ENCODE measurements at places on chromosomes 12 and 14.

DNA sequence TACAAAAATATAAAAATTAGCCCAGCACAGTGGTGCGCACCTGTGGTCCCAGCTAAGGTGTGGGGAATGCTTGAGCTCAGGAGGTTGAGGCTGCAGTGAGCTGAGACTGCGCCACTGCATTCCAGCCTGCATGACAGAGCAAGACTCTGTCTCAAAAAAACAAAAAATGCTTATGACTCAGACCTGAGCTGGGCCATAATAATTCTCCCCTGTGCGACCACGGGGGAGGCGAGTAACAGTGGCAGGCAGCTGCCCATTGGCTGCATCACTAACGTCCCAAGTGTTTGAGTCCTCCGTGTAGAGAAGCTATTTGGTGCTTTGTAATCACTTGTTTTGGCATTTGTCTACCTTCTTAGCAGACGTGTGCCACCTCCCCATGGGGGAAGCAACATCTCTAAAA lies 24.9 kb downstream of the PSMC1 start:
- no peak for DNase-seq

DNA sequence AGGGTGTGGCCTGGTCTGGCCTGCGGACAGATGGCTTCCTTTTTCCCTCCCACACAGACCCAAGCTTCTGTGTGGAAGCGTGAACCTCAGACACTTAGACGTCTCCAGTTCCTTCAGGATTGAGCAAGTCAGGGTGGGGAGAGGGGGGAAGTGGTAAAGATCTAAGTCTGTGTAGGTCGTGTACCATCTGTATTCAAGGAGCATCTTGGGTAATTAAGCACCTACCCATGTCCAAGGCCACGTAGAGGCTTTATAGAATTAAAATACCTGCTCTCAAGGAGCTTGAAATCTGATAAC lies 1.7 kb downstream of the AVIL start:
- DNase-seq, result no peak

GRCh38 chr14:33567023-33567728 lies 383.7 kb downstream of the EGLN3 start:
- DNase-seq, result no peak

GRCh38 chr12:82040987-82041743 lies 282.0 kb upstream of the PPFIA2 start:
- DNase-seq, result no peak

- no peak for DNase-seq
Observed at GRCh38 chr14:50497351-50497750, 35.0 kb downstream of the MAP4K5 start.

- peak; percentile 65 for DNase-seq
Observed at GRCh38 chr14:71855399-71856036, 76.7 kb upstream of the RGS6 start.

DNA sequence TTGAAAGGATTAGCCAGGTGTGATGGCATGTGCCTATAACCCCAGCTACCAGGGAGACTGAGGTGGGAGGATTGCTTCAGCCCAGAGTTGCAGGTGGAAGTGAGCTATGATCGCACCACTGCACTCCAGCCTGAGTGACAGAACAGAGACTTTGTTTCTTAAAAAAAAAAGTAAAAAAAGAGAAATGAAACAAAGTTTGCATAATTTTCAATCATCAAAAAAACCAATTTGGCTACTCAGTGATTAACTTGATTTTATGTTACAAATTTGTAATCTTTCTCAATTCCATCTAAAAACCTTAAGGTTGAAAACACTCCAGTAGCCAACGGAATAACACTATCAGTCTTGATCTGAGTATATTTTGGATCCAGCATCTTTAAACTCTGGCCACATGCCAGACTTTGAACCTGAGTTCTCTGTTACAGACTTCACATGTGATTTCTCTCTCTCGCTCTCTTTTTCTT lies 12.6 kb upstream of the DENND5B start:
- DNase-seq, result peak; percentile 39

GRCh38 chr12:1448336-1448735 lies 146.0 kb downstream of the FBXL14 start:
- no peak for DNase-seq

DNA sequence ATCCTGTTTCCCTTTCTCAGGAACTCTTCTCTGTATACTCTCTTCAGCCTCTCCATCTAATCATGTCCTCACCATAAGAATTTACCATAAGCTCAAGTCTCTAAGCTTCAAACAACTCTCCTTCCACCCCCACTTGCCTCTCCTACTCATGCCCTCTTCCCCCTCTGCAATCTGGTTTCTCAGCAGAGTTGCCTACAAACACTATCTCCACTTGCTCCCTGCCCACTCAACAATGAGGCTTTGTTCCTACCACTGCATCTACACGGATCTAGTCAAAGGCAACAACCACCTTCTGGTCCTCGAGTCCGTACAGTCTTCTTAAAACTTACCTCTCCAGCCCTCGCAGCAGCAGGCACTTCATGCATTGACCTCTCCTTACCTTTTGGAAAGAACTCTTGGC lies 17.2 kb upstream of the FBLN5 start:
- no peak for DNase-seq

GRCh38 chr14:54443981-54444380 lies 2.8 kb upstream of the CNIH1 start:
- DNase-seq, result no peak

GRCh38 chr12:24551163-24551786 lies 397.6 kb downstream of the BCAT1 start:
- DNase-seq, result no peak

GRCh38 chr14:61151251-61151650 lies 129.9 kb downstream of the TMEM30B start:
- DNase-seq, result no peak

DNA sequence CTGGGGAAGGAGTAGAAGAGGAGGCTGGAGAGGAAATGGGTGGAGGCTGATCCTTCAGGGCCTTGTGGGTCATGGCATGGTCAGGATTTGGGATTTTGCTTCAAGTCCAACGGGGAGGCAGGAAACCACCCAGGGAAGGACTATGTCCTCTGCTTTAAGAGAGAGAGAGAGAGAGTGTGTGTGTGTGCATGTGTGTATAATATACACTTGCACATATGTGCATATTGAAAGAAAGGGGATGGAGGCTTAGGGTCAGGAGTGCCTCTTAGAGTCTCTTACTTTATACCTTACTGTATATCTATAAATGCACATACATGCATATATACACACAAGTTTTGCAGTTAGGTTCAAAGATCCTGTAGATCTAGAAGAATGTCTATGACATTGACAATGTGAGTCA lies 94.8 kb downstream of the RGS6 start:
- no peak for DNase-seq

- no peak for DNase-seq
Observed at GRCh38 chr14:65704437-65704836, 291.9 kb downstream of the FUT8 start.

GRCh38 chr12:105980085-105980484 lies 158.7 kb downstream of the NUAK1 start:
- no peak for DNase-seq

- no peak for DNase-seq
Observed at GRCh38 chr14:78153064-78153341, 17.2 kb upstream of the NRXN3 start.

DNA sequence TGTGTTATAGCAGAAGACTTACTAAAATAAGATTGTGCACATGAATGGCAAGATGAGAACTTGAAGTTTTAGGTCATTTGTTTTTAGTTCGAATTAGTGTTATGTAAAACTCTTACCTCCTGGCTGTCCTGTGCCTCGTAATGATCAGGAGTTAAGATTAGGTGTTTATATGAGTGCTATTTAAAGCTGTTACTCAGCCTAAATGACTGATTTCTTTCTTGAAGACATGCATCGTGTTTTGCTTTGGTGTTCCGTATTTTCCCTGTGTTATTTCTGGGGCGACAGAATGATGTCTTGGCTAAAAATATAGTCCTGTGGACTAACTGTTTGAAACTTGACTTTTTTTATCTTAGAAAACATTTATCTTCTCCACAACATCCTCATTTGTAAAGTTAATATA lies 22.1 kb downstream of the SCYL2 start:
- no peak for DNase-seq

DNA sequence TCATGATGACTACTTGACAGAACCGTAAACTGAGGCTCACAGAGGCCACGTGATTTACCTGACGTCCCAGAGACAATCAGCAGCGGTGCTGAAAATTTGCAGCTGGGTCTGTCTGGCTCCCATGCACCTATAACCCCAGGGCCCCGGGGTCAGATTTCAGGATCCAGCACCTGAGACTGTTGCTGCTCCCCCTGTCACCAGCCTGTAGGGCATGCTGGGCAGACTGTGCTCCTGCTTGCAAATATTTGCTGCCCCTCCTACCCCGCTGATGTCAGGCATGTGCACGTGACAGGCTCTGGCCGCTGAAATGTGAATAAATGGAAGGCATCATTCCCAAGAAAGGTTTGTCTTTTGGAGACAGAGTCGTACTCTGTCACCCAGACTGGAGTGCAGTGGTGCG lies 6.0 kb downstream of the MMAB start:
- DNase-seq, result no peak

DNA sequence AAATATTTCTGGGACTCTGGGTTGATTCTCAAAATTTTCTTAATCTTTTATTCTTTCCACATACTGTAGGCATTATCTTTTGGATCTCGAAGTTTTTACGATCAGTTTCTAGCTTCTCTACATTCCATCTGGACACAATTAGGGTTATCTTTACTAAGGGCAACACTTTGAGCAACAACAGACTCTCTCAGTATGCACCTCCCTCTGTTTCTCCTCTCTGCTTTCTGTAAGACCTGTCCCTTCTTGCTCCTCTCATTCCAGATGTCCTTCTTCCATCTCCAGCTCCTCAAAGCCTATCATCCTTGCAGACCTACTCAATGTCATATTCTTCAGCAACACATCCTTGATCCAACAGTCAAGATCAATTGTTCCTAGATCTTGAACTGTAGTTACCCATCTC lies 457.0 kb downstream of the SLC6A15 start:
- no peak for DNase-seq

- DNase-seq, result peak; percentile 73
Observed at GRCh38 chr14:65159281-65160062, 57.2 kb upstream of the MAX start.

- no peak for DNase-seq
Observed at GRCh38 chr14:56386024-56386423, 193.6 kb upstream of the TMEM260 start.

DNA sequence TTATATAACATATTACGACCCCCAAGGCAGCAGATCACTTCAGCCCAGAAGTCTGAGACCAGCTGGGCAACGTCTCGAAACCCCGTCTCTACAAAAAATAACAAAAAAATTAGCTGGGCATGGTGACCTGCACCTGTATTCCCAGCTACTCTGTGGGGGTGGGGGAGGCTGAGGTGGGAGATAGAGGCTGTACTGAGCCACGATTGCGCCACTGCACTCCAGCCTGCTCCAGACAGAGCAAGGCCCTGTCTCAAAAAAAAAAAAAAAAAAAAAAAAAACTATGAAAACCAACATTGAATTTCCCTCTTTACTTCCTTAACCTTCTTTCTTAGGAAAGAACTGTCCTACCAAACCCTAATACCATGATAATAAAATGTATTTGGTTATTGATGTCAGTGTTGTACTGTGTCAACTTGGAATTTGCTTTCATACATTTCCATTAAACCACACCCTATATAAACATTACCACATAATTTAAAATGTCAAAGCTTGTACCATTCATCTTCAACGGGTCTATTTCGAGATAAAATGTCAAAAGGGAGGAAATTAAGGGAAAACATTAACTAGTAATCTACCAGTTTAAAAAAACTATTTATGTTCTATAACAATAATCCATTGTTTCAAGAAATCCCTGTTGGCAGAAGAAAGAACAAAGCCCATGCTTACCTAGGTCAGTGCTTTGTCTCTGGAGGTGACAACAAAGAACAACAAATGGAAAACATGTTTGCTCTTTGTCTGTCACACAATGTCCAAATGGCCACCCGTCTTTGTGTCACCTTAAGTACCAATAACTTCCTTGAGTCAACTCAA lies 17.4 kb downstream of the GALNT4 start:
- no peak for DNase-seq

DNA sequence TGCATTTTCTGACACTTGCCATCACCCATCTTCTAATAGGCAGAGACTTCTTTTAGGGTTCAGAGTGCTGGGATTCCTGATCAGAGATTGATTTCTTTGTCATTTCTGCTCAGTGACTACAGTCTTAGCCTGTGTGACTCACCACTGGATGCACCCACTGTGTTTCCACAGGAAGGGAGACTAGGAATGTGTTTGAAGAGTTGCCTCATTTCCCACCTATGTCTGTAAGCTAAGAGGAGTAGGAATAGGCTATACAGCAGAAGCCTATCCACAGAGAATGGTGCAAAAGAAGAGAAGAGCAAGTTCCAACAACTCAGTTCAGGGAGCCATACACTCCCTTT lies 60.2 kb upstream of the ACTN1 start:
- no peak for DNase-seq

GRCh38 chr12:2409656-2410265 lies 357.0 kb downstream of the CACNA1C start:
- no peak for DNase-seq

DNA sequence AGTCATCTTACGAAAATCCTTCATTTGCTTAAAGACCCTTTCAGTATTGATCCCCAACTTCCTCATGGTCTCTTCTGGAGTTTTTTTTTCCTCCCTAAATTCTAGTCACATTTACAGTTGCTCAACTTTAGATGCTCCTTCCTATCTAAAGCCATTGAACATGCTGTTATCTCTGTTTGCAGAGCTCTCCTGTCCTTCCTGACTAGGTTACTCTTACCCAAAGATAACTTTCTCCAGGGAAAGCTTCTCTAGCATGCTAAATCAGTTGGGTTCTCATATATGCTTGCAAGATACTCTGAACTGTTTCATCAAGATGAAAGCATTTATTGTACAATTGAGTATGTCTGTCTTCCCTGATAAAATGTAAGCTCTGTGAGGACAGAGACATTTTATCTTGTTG lies 1.8 kb upstream of the RAB21 start:
- DNase-seq, result no peak

DNA sequence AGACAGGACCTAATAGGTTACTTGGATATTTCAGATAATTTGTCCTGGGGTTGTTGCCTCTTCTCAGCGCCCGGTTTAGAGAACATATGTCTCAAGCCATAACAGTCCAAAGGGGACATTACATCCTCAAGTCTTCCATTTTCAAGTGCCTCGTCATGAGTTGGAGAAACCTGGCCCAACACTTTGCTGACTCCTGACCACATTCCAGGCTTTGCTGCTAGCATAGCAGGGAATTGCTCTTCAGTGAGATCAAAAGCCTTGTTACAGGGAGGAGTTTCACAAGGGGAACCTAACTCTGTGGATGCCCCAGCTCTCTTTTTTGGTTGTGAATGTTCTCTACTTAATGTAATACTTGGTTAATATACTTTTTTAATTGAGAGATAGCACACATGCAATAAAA lies 8.2 kb upstream of the MMP19 start:
- DNase-seq, result no peak

GRCh38 chr14:75282170-75282554 lies 3.5 kb downstream of the FOS start:
- no peak for DNase-seq

DNA sequence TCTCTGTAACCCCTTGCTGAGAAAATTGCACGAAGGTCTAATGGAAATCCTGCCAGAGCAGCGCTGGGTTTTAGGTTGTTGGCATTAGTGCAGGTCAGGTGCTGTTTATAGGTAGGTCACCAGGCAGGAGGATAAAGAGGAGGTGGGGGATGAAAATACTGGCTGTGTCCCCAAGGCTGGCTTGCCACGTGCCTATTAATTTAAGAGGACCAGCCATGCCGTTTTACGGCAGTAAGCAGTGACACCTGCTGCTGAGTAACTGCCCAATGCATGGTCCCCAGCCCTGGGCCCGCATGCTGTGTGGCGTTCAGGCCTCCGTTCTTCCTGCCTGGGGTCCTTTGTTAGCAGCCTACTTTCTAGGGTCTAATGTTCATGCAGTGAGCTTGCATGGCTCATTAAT lies 67.2 kb downstream of the WDR20 start:
- no peak for DNase-seq

All from GM10248 (cell line).